ENCODE measurements at places on chromosomes 5 and 9.

GRCh38 chr5:54994628-54995027, 9.2 kb upstream of the ESM1 start:
- no peak for DNase-seq

DNA sequence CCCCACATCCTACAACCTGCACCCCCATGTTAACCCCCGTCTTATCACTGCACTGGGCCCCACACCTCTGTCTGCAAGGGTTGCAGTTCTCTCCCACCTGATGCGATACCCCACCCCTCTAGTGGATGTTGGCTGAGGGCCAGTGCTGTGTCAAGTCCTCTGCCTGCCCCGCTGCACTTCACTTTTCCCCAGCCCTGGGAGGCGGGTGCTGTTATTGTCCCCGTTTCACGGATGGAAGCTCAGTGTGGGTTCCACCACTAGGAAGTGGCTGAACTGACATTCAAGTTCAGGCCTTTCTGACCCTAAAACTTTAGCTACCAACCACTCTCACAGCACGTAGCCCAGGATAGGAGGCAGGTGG, 3.5 kb downstream of the SNCB start:
- no peak for DNase-seq

DNA sequence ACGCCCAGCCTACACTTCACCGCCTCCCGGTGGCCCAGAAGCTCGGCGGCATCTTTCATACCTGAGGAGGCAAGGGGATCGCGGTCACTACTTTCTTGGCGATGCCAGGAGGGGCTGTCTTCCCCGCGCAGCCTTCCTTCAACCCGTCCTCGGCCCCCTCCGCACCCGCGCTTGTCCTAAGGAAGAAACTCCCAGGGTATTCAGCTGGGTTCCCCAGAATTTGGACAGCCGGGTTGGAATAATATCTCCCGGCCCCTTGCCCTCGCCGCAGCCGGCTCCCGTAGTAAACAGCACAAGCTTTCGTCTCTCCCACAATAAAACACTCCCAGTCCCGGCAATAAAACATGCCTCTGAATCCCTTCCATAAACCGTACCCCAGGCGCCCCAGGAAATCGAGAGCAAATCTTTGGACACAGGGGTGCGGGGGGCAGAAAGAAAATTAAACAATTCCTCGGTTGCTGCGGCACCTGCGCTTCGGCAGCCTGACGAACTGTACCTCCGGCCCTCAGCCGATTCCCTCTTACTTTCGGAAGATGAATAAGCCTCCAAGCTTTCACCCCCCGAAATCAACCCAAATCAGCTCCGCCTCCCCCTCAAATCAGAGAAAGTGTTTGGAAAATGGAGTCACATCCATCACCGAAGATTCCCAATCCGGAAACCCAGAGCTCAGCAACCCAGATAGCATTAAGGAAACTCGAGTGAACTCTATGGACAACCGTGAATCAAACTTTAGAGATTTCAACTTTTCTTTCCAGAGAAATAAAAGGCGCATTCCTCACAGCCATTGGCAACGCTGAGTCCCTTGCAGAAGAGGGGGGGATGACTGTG, 1.1 kb downstream of the OTP start:
- no peak for DNase-seq

- DNase-seq, result no peak
Observed at GRCh38 chr9:130143279-130143893, 28.8 kb upstream of the NCS1 start.

GRCh38 chr5:119289438-119290044, 66.3 kb upstream of the TNFAIP8 start:
- no peak for DNase-seq

GRCh38 chr5:147509041-147509709, 693 bp downstream of the DPYSL3 start:
- no peak for DNase-seq

- no peak for DNase-seq
Observed at GRCh38 chr5:73674669-73675004, 48.6 kb downstream of the ARHGEF28 start.

GRCh38 chr5:98436667-98437066, 336.8 kb upstream of the RGMB start:
- DNase-seq, result no peak

DNA sequence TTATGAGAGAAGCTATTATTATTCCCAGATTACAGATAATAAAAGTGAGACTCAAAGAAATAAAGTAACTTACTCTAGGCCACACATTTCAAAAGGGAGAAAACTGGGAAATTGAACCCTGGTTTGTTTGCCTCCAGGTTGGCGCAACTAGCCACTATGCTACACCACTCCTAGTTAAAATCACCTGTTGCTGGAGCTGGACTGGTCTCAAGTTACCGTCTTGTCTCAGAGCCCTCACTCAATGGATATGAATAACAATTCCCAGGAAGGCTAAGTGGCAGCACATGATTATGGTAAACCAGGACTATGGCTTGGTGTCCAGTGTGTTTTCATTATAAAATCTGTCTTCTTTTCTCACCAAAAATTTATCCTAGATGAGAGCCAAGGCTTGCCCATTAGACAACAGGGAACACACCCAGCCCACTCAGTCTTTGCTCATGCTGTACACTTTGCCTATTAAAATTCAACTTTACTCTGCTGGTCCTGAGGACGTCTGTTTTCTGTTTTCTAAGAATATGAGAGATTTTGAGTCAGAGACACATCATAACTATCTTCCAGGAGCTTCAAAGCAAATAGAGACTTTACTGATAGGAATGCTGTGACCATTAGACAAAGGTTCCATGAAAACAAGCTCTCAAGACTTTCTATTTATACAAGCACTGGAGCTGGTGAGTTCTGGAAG, 58.1 kb downstream of the ADRB2 start:
- no peak for DNase-seq

DNA sequence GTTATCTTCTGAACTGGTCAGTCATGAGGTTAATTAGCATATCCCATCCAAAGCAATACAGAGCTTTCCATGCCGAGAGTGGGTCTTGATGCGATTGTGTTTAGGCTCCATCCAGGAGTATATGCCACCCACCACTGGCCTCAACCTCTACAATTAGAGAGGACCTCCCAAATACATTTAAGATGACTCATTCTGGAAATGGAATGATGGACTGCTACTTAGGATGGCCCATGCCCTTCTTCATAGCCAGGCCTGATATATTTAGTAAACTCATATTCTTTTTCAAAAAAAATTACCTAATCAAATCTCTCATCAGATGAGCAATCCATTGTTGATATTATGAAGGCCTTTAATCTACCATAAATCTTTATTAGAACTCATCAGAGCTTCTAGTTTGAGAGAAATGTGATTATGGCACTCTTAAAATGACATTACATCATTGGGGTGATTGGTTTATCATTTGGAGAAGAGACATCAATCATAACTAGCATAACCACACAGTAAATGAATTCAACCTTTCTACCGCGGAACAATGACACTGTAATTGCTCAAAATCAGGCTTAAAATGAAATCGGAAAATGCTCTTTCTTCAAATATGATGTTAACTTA, 414.2 kb upstream of the WWC1 start:
- no peak for DNase-seq

DNA sequence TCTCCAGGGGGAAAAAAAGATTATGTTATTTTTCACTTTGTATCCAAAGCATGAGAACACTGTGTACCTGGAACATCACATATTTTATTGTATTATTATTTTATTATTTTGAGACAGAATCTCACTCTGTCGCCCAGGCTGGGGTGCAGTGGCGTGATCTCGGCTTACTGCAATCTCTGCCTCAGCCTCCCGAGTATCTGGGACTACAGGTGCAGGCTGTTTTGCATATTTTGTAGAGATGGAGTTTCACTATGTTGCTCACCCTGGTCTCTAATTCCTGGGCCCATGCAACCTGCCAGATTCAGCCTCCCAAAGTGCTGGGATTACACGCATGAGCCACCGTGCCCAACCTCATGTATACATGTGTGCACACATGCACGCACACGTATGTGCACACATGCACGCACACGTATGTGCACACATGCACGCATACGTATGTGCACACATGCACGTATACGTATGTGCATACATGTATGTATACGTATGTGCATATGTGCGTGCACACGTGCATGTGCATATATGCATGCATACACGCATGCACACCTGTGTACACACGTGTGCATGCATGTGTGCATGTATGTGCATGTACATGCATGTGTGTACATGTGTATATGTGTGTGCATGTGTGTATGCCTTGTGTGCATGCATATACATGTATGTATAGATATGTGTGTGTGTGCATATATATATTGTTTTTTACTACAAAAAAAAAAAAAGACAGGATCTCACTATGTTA, 9.5 kb upstream of the UGCG start:
- no peak for DNase-seq

GRCh38 chr9:20199111-20199510, 410.3 kb upstream of the SLC24A2 start:
- no peak for DNase-seq

DNA sequence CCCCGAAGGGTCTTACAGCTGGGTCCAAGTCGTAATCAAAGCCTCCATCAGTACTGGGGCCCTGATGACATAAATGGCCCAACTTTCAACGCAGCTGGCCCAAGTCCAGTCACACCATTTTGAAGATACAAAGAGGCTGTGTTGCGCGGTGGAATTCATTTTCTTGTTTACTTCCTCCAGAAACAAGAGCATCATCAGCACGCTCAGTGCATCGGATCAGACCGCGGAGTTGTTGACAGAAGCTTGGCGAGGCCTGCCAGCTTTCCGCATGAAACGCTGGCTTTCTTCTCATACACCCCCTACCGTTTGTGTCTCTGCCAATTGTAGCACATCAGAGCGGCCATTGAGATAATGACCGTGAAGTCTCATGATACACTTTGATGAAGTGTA, 101.7 kb upstream of the SPATA31D4 start:
- no peak for DNase-seq

- DNase-seq, result no peak
Observed at GRCh38 chr5:37717613-37718431, 122.0 kb downstream of the GDNF start.

GRCh38 chr5:79181419-79182022, 54.4 kb upstream of the JMY start:
- no peak for DNase-seq

DNA sequence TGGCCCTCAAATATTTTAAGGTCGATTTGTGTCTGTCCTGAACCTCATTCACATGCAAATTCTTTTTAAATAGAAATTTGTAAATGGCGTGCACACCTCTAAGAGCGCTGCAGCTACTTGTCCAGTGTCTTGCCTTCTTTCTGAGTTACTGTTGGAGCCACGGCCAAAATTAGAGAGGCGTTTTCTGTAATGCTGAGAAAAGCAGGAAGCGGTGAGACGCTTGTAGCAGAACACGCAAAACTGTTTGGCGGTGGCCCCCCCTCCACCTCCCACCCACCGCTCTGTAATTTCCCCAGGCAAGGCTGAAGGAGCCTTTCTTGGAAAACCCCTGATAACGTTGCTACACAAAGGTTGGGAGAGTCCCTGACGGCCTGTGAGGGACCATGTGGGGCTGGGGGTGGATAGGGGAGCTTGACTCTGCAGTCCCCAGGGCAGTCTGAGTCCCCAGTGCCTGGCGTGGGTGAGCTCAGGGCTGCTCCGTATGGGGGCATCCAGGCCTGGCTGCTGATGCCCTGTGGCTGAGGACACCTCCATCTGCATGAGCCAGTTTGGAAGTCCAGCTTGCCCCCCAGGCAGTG, 96.5 kb downstream of the GADD45G start:
- DNase-seq, result peak; percentile 11

DNA sequence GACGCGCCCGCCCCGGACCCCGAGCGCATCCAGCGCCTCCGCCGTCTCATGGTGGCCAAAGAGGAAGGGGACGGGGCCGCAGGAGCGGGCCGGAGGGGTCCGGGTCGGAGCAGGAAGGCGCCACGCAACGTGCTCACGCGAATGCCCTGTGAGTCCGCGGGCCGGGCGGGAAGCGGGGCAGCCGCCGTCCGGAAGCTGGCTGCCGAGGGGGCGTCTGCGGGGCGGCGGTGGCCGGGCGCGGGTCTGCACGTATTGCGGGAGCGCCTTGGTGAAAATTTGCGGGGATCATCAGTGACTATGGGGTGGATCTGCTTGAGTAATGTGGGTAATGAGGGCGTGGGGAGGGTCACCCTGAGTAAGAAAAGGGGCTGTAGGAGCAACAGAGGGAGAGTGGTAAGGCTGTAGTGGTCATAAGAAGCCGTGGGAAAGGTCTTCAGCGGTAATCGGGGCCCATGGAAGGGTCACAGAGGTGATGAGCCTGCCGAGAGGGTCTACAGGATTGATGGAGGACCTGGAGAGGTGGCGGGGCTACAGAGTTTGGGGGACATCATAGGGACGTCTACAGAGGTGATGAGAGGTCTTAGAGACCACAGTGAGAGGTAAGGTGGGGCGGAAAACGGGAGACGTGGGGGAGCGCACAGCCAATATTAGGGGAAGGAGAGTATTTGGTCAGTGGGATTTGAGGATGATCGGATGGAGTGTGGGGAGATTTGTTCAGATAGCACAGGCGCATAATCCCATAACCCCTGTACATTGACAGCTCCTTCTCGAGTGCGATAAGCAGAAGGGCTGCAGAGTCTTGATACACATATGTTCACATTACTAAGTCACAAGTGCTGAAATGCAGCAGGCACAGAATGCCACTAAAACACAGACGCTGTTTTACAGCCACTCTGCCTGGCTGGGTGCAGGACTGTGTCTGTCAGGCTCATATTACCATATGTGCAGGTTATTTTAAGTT, 819 bp downstream of the LSM11 start:
- DNase-seq, result no peak

DNA sequence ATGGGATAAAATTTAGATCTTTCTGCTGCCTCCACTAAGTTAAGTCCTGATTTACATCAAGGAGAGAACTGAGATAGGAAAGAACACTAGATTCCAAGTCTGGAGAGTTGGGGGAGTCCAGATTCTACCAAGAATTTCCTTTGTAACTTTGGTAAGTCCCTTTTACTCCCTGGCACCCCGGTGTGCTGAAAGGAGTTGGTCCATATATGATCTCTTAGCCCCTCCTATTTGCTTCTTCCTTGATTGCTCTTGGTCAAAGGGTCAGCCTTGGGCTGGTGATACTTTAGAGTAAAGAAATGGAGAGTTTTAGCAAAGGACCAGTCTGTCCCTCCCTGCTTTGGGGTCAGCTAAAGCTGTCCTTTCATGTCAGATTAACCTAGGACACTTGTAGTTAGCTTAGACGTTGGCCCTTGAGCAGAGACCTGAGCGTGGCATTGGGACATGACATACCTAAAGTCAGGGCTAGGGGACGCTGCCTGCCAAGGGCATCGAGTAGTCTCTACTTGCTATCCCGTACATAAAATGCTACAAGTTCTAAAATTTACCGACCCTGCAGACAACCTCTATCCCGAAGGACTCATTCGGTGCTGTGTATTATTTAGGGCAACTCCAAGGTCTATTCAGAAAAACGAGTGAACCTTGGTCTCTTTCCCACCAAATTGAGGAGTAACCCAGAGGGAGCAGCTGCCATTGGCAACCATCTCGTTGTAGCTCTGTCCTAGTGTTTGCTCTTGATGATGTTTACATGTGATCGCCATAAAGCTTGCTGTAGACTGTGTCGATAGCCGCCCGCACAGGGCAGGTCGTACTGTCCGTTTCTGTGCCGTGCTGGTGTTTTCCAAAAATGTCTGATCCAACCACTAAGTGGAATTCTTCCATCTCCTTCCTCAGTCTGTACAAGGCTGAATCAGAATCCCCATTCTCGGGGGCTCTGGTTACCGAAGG, 94.4 kb downstream of the PDE6A start:
- DNase-seq, result no peak

Measured in activated gamma-delta T cell treated with Interleukin-2 at 50 U/mL for 16 hours (primary cell).